CD4-positive, alpha-beta T cell treated with Interleukin-4 for 1 hour (primary cell): ENCODE measurements at places on chromosomes 11 and 22.
A peak's percentile ranks its signal among the peaks of the same experiment; 100 is the strongest.

DNA sequence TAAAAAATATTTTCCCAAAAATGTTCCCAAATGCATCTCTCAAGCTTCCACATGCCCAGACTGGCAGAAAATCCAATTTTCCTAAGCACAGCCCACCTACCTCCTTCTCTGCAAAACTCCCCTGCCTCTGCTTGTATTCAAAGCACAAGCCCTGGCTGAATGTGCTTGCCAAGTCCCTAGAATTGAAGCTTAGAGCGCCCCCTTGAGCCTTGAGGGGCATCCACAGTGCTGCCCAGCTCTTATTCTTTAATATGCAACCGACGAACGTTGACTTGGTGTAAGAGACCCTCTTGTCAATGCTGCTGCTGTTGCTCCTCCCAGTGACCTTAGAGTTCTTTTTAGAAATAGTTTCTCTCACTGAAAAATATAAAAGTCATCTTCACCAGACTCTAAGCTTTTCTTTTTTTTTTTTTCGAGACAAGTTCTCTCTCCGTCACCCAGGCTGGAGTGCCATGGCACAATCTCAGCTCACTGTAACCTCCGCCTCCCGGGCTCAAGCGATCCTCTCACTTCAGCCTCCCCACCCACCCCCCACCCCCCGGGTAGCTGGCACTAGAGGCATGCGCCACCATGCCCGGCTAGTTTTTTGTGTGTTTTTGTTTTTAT, 63.5 kb upstream of the CAPRIN1 start:
- peak; percentile 73 for DNase-seq

DNA sequence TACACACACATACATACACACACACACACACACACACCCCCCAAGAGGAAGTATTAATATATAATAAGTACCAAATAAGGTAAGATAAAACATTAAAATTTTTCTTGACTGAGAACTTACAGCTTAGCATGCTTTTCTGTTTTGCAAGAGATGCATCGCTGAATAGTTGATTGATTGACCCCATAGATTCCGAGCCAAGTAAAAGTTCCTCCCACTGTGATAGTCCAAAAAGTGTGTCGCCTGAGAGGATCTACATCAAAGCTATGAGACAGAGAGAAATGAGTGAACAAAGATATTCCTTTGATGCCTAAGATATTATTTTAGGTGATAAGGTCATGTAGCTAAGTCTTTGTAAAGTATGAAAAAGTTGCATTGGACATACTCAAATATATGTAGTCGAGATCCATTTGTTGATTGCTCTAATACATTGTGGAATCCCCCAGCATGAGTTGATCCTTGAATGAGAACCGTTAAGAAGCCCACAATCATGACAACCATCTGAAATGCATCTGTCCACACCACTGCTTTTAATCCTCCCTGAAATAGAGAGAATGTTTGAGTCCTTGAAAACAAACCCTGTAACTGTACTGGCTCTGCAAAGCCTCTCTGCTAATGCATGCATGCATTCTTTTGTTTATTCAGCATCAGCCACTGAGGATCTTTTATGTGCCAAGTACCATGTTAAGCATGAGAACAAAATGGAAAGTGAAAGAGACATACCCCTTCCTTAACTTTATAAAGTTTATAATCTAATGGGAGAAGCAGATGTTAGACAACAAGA, 18.3 kb downstream of the SLC5A12 start:
- DNase-seq: no peak

- DNase-seq: no peak
Measured at GRCh38 chr11:46422588-46422987, 31.0 kb upstream of the CHRM4 start.

- DNase-seq: no peak
Measured at GRCh38 chr11:62245271-62245753, 3.3 kb downstream of the SCGB1D2 start.

DNA sequence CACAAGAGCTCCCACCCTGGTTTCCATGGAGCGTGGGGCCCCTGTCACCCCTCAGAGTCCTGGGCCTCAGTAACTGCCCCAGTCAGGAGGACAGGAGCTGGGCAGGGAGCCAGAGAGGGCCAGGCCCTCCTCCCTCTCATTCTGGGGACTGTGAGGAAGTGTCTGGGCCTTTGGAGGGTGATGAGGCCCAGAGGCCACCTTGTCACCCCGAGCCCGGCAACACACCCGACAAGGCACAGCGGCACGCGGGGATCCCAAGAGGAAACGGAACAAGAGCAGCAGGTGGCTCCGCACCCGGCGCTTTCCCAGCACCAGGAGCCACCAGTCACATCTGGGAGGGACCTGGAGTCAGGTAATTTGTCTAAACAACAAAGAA, 72.1 kb downstream of the CELSR1 start:
- DNase-seq: no peak

- no peak for DNase-seq
Measured at GRCh38 chr11:126591966-126592489, 236.5 kb downstream of the ST3GAL4 start.

DNA sequence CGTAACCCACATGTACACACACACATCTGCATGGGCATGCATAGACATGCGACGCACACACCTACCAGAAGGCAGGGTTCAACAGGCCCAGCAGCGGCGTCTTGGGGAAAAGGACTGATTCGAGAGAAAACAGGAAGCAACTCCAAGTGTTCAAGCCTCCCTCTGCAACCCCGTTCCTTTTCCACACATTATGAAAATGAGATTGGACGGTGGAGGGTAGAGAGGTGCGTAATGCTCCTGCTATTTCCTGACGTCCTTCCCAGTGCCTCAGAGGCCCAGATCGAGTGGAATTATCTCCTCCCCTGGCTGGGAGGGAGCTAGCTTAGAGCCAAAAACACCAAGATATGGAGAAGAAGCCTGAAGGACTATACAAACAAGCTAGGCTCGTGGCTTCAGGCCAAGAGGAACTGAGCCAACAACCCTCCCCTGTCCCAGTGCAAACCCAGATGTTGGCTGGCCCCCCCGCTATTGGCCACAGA, 289.2 kb downstream of the MN1 start:
- DNase-seq: no peak

GRCh38 chr11:110072930-110073329, 20.3 kb upstream of the ZC3H12C start:
- no peak for DNase-seq

GRCh38 chr11:58958500-58958899, 19.2 kb downstream of the GLYATL1 start:
- DNase-seq: peak; percentile 30
